Airway epithelial cell (primary cell): ENCODE measurements at places on chromosomes 6 and 20. TPM values are rescaled to one million over a fixed set of nuclear protein-coding genes. Genes with fewer than 3 reads are reported as not detected.

ARMC12 gene
- total RNA-seq, result not detected in 2 replicates

GGTLC1 gene
- total RNA-seq, result not detected in 2 replicates

GPR31 gene
- not detected in 2 replicates for total RNA-seq

SKIC2 gene
- 42.3 and 66.5 TPM in 2 replicates for total RNA-seq

SLC24A3 gene
- total RNA-seq, result 0.07 and 0.09 TPM in 2 replicates

CFAP61 gene
- 0.05 TPM in 1 of 2 replicates, not detected in the other for total RNA-seq

SIRPB2 gene
- 0.23 and 0.49 TPM in 2 replicates for total RNA-seq
